ENCODE measurements at places on chromosomes 1 and 21. TPM values are rescaled to one million over a fixed set of nuclear protein-coding genes. Genes with fewer than 3 reads are reported as not detected.

Gene CD53
- polyA plus RNA-seq: not detected

Gene RSPH1
- polyA plus RNA-seq: 0.20 TPM

Gene PLD5
- 4.2 TPM for polyA plus RNA-seq

- peak; percentile 56 for DNase-seq
Observed at GRCh38 chr1:31815752-31816500, at the start of gene SPOCD1. Gene SPOCD1 (minus strand): TSS chr1:31816022. CDS start chr1:31815333, 689 bp downstream.

DNA sequence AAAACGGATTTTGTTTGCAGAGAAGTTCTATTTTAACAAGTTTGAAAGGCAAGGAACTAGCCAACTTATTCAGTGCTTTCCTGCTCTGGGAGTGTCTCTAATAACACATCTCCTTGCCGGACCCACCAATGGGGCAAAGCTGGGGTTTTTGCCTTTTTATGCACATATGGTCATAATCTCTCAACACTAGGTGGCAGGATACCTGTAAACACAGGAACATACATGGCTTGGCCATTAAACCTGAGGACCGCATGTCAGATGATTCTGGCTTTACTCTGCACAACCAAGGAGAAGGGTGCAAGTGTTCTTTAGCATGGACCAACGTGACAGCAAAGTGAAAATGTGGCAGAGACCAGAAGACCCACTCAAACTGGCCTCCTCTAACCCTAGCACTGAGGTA lies 4.9 kb downstream of the TMEM9 start:
- DNase-seq: peak; percentile 25

DNA sequence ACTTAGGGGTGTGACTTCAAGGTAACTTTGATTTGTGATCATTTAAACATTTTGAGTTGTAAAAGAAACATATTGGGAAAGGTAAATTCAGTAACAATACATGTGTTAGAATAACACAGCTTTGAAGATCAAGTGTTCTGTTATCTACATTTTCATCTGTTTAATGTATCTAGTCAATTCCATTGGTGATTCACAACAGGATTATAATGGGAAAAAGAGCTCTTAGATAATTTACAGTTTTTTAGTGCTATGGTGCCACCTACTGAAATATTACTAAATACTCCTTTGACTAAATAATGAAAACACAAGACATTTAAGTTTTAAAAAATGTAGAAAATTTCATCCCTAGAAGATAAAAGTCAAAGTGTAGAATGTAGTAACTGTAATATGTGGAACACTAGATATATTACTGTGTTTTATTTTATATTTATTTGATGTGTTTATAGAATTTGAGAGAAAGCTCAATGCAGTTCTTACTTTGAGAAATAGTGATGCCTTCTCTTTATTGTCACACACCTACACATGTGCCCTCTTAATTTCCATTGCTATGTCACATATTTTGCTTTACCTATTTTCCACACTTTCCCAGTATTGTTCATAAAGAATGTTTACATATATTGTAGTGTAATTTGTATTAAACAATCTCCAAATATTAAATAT lies 47.4 kb downstream of the PTPRC start:
- no peak for DNase-seq

DNA sequence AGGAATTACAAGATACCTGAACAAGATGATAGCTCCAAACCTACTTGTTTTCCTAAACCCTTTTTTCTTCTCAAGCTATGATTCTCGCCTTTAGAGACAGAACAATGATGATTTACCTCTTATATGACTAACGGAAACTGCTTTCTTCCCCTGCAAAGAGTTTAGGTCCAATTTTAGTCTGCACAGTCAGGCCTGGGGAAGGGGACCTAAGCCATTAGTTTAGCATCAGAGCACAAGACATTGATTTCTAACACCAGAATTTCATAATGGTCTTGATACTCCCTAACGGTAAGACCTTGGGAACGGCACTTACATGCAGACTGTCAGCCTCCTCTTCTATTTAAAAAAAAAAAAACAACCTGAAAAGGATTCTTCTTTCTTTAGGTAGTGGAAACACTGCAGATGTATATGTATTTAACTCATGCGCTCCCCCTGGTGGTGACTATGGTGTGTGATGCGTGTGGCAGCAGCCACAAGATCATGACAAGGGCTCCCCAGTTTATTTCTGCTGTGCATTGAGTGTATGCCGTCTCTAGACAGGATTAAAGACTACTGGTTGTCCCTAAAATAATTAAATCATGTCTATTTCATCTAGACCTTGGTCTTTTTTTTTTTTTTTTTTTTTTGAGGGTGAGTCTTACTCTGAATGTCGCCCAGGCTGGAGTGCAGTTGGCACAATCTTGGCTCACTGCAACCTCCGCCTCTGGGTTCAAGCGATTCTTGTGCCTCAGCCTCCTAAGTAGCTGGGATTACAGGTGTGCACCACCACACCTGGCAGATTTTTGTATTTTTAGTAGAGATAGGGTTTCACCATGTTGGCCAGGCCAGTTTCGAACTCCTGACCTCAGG lies 37.3 kb upstream of the TMEM222 start:
- peak; percentile 16 for DNase-seq

- DNase-seq: no peak
Observed at GRCh38 chr21:45778686-45779085, 135.2 kb downstream of the PCBP3 start.

DNA sequence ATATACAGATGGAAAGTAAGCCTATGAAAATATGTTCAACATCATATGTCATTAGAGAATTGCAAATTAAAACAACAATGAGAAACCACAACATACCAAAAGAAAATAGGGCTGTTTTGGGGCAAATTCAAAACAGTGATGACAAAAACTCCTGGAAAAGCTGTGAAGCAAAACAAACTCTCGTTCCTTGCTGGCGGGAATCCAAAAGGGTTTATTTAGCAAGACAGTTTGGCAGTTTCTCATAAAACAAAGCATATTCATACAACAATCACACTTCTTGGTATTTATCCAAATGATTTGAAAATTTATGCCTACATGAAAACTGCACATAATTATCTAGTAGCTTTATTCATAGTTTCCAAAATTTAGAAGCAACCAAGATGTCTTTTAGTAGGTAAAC lies 44.4 kb downstream of the COL11A1 start:
- no peak for DNase-seq

DNA sequence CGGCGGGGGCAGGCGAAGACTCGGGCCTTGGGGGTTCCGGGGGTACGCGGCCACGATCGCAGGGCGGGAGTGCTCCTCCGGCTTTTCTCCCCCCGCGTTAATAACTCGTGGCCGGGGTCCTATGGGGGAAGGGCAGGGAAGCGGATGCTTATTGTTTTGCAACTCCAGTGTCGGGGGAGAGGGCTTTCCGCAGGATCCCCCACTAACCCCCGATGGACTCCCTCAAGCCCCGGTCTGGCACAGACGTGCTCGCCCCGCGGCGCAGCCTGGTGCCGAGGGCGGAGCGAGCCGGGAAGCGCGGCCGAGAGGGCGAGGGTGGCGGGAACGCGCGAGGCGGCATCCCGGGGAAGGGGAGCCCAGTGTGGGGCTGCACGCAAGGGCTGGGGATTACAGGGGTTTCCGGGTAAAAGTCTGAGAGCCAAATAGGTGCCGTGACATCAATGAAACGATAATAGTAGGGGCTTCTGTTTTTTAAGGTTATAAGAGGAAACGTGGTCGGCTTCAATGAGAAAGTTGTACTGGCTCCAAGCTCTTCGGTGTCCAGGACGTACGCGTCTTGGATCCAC lies 772 bp downstream of the UCK2 start:
- DNase-seq: peak; percentile 40

GRCh38 chr1:223652436-223652941 lies 13.0 kb downstream of the CAPN8 start:
- peak; percentile 53 for DNase-seq
